NCI-H1436 (cell line): ENCODE measurements at places on chromosomes 5 and 9.
A peak's percentile ranks its signal among the peaks of the same experiment; 100 is the strongest.

GRCh38 chr5:137734331-137734730 is 1.6 kb downstream of the KLHL3 start:
- DNase-seq = peak; percentile 51

DNA sequence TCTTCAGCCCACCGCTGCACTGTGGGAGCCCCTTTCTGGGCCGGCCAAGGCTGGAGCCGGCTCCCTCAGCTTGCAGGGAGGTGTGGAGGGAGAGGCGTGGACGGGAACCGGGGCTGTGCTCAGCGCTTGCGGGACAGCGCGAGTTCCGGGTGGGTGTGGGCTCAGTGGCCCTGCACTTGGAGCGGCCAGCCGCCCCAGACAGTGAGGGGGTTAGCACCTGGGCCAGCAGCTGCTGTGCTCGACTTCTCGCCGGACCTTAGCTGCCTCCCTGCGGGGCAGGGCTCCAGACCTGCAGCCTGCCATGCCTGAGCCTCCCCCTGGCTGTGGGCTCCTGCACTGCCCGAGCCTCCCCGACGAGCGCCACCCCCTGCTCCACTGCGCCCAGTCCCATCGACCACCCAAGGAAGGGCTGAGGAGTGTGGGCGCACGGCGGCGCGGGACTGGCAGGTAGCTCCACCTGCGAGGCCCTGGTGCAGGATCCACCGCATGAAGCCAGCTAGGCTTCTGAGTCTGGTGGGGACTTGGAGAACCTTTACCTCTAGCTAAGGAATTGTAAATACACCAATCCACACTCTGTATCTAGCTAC is 92.9 kb upstream of the MAST4 start:
- DNase-seq = no peak

DNA sequence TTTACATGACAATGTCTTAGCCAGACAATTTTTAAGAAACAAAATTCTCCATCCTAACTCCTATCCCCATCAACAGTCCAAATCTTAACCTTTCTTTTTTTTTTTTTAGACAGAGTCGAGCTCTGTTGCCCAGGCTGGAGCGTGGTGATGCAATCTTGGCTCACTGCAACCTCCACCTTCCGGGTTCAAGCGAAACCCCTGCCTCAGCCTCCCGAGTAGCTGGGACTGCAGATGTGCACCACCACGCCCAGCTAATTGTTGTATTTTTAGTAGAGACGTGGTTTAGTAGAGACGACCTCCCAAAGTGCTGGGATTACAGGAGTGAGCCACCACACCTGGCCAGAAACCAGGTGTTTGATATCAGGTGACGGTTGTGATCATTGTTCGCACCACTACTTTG is 10.2 kb downstream of the ABL1 start:
- no peak for DNase-seq

- no peak for DNase-seq
Observed at GRCh38 chr9:131045300-131046092, 36.5 kb downstream of the LAMC3 start.

GRCh38 chr9:128213746-128214497 is 10.7 kb downstream of the DNM1 start:
- no peak for DNase-seq

DNA sequence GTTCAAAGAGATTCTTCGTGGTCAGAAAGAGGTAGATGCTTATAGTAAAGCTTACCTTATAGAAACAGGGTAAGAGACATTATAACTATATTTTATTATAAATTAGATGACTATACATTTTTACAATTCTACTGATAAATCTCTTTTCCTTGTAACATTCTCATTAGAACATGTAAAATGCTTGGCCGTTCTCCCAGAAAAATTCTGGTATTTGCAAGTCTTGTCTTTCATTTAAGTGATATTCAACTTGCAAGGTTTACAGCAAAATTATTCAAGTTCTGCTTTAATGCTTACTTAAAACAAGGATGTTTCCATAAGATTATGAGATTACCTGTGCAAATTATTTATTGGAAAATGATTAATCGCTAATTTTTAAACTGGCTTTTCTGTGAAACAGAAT is 41.3 kb upstream of the CDH18 start:
- DNase-seq = no peak

GRCh38 chr5:163260961-163261360 is 176.4 kb upstream of the CCNG1 start:
- DNase-seq = no peak

GRCh38 chr9:131487621-131488031 is 15.1 kb upstream of the POMT1 start:
- no peak for DNase-seq

DNA sequence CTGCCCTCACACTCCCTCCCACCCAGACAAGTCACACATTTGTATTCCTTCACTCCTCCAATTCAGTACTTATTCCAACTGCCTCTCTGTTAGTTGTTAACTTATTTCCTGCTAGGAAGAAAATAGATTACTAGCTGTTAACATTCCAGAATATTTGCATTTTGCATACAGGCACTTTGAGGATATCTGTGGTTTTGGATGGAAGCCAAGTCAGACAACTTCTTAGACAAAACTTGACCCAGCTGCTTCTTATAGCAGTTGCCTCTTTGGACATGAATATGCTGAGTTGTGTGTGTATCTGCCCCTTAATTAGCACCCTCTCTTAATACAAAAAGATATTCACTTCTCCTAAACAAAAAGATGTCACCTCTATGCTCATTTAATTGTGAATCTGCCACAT is 1280.6 kb upstream of the ACO1 start:
- DNase-seq = no peak

DNA sequence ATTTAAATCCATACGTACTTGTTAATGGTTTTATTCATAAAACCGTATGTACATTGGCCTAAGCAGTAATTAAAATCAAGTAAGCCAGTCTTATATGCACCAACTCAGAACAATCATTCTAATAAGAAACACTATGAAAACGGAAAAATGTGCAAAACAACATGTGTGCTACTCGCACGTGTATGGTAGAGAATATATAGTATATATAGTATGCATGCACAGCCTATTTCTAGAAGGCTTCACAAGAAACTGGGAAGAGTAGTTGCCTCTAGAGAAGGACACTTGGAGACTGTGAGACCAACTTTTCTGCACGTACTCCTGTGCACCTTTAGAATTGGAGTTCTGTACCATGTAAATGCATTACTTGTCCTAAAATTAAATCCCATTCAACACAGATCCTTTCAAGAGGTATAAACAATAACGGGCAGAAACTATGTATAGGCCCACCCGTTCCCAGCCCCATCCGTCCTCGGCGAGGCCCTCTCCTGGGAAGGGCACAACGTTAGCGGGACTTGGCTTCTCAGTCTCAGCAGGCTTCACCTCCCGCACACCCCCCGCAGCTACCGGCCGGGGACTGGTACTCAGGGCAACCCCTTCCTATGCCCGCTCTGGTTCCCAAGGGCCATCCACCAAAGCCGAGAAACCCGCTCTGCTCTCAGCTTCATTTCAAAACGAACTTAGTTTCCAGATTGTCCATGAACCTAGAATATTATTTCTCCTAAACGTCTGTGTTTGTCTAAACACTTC is 2.0 kb downstream of the CDC14B start:
- no peak for DNase-seq

DNA sequence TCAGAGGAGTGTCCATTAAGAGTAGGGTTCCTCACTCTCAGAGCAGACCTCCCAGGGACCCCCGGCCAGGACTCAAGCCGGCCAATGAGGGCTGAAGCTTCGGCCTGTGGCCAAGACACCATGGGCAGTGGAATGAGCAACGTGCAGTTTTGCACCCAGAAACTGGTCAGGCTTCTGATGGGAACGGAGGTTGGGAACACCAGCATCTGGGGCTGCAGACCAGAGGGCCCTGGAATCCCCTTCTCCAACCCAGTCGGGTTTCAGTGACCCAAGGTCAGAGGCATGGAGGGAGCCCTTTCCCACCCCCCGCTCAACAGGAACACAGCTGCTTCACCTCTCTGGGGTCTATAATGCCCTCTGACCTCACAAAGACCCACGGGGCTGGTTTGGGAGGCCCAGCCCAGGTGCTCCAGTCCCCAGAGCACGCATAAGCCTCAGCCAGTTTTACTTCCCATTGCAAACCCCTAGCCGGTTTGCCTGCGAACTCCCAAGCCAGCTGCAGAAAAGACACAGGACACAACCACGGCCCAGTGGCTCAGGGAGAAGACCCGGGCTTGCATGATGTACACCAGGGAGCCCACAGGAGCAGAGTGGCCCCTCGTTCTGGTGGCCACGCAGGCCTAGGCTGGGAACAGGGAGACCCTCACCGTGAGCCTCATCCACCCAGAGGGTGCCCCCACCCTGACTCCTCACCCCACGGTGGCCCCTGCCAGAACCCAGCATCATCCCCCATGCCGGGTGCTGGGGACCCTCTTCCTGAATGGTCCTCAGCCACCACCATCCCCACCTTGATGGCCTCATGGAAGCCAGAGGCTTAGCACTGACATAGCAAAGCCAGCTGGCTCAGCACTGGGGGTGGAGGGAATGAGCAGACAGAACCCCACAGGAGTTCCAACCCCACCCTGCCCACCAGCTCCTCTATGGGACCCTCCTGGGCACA is 30.6 kb downstream of the VAV2 start:
- no peak for DNase-seq

DNA sequence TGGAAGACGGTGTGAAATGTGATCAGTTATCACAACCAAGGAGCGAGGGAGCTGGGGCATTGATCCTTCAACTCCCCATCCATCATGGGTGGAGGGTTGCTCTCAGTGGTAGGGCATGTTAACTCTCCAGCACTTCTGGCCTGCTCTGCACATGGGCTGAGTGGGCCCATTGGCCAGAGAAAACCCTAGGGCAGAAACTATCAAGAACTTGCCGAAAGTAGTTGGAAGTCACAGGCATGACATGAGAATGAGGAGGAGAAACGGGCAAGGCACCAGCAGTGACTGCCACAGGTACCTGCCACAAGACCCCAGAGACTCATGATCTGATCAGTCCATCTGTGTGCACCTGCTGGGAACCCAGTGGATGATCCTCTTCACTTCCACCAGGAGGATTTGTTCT is 50.9 kb upstream of the CXCL14 start:
- no peak for DNase-seq

GRCh38 chr5:79992891-79993657 is 2.0 kb upstream of the MTX3 start:
- DNase-seq = no peak

DNA sequence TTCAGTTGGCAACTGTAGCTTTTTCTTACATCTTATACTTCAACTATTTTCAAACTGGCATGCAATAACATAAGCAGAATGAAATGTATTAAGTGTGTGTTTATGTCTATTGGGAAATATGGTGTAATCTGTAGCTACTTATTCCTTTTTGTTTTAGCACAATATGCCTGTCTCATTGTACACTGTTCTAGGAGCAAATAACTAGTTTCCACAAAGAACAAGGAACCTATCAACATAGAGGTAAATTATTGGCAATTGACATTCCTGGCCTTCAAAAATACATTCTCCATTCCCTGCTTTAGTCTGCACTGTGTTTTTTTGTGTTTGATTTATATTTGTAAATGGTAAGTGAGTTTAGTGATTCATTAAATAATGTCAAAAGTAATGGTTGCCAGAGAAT is 75.7 kb downstream of the FBXL7 start:
- DNase-seq = no peak

DNA sequence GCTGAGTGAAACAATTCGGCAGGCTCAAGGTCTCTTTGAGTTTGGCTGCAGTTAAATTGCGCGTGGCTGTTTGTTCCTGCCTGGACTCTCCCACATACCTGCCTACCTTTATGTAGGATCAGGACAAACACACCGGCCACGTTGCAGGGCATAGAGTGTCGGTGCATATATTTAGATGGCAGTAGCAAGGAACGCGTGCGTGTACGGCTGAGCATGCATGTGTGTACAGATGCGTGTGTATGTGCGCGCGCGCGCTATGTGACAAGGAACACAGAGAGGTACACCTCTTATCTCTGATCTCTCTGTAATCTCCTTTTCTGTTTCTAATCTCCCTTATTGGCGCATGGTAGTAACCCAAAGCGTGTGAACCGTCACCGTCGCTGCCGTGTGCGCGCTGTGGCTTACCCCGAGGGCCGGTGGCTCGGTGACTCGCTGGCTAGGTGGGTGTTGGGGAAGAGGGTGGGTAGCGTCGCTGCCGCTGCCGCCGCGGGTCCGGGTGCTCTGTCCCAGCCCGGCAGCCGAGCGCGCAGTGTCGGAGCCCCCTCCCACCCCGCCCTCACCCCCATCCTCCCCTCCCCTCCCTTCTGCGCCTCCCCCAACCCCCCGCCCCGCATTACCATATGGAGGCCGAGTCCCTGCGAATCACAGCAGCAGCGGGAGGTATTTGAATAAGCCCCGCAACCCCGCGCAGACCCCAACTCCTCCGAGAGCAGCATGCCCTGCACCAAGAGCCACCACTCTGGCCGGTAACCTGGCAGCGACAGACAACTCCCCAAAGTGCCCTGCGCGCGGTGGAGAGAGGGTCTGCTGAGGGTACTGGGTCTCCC is 204.8 kb downstream of the MEF2C start:
- no peak for DNase-seq

DNA sequence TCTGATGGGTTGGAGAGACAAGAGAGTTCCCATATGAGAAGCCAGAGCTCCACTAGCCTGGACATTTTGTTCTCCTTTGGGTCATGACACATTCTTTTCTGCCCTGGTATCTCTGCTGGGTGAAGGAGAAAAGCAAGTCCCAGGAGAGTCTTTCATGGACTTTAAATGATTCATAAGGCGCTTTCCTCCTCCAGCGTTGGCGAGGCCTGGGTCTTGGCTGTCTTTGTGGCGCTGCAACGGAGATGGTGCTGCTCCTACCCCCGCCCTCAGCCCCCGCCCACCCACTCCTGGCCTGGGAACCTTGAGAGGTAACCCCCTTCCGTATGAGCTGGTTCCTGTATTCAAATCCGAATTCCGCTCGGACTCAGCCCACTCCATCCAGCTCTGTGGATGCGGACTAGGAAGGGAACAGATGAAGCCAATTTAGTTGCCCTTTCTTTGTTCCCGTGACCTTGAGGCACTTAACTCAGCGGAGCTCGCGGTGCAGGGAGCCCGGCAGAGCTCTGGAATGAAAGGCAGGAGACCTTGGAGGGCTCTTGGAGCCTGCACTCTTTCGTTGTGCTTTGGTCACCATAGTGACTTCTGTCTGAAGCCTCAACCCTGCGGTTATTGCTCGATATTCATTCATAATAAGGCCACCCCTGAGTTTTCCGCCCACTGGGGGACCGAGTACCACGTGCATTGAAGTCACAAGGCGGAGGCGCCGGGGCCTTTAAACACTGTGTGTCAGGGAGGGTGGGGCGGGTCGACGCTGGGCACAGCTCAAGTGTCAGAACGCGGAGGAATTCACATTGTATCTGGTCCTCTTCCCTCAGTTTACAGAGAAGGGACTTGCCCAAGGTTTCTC is 14.0 kb upstream of the PWWP2A start:
- no peak for DNase-seq

DNA sequence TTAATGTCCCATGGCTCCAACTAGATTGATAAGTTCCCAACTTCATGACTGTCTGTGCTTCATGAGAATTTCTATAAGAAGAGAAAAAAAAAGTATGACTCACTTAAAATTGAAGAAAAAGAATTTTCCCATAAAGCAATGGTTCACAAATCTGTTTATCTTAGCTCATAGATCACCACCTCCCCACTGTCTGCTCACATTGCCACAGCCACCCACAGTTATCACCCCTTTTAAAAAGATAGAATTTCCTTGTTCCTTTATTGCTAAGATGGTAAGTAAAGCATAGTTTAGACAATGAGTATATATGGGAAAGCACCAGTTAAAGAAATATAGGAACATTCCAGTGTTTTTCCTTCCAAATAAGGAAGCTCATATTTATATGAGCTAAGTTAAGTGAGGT is 67.1 kb downstream of the ALDH7A1 start:
- no peak for DNase-seq

GRCh38 chr5:144130306-144130705 is 40.2 kb downstream of the YIPF5 start:
- no peak for DNase-seq

GRCh38 chr5:55973296-55973695 is 21.5 kb downstream of the IL6ST start:
- DNase-seq = no peak

GRCh38 chr5:122341087-122341486 is 29.1 kb downstream of the SNCAIP start:
- no peak for DNase-seq
